Stomach (tissue), 19 donors: ENCODE measurements at places on chromosomes 5 and 9.

GRCh38 chr9:134663753-134664415 is 22.3 kb downstream of the COL5A1 start:
- H3K36me3 ChIP-seq = no peaks in the 10 kb centered on the region
- DNase-seq = no peak
- peaks cover 55% of the 10 kb centered on the region for H3K4me1 ChIP-seq

DNA sequence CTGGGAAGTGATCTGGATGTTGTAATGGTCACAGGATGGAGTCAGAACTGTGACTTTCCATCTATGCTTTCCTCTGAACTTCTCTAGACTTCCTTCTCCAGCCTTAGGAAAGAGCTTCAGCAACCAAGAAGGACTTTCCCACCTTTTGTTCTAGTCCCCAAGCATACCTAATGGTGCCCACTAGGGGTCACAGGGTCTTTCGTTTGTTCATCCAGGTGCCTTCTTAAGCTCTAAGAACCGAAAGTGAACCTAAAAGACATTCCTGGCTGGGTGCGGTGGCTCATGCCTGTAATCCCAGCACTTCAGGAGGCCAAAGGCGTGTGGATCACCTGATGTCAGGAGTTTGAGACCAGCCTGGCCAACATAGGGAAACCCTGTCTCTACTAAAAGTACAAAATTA is 1.8 kb upstream of the WNT8A start:
- DNase-seq = no peak
- no peaks in the 10 kb centered on the region for H3K36me3 ChIP-seq
- no peak overlapping the region for H3K27ac ChIP-seq
- H3K4me3 ChIP-seq = no peak overlapping the region

DNA sequence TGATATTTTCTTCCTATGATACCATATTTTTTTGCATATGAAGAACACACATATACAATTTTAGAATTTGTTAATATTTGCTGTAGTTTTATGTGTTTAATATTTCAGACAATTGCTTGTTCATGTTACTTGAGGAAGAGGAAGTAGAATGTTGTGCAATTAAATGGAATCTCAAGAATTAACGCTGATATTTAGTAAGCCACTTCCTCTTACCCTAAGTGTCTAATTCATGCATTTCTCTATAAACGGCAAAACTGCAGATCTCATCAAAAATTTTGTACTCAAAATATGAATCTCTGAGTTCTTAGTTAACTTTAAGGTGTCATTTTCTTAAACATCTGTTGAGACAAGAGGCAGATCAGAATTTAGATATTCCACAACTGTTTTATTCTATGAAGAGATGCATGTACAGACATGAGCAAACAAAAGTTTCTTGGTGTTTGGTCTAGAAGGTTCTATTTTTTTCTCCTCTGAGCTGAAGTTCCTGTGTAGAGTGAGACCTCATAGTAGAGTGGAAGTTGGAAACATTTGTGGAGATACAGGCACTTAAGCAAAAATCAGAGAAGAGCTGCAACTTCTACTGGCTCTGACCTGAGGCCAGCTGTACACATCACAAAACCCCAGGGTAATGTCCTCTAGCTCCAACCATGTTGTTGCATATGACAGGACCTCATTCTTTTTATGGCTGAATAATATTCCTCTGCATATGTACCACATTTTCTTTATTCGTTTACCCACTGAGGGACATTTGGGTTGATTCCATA is 16.6 kb upstream of the TGFBI start:
- H3K4me3 ChIP-seq = no peak overlapping the region
- no peaks in the 10 kb centered on the region for H3K27me3 ChIP-seq
- H3K4me1 ChIP-seq = peaks cover 22% of the 10 kb centered on the region

- no peak overlapping the region for H3K4me3 ChIP-seq
- no peaks in the 10 kb centered on the region for H3K36me3 ChIP-seq
- no peak overlapping the region for H3K27ac ChIP-seq
- H3K4me1 ChIP-seq = no peaks in the 10 kb centered on the region
- DNase-seq = no peak
Observed at GRCh38 chr5:146683861-146684260, 167.9 kb upstream of the GPR151 start.

DNA sequence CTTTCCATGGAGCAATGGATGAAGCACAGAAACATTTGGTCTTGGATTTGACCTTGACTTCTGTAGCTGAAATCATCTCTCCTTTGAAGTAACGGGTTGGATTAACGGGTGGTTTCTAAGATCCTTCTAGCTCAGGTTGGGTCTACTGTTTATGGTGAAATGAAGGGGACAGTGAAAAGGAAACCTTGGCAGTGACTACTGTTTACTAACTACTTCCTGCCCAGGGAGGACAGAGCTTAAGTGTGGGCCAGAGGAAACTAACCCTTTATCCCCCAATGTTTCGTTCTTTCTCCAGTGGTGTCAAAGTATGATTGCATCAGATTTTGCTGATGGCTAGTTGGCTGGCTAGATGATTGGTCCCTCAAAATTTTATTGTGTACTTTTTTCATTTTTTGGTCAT is 22.2 kb downstream of the SKP2 start:
- no peak overlapping the region for H3K4me3 ChIP-seq
- H3K4me1 ChIP-seq = peaks cover 6% of the 10 kb centered on the region
- no peak for DNase-seq
- H3K27me3 ChIP-seq = no peaks in the 10 kb centered on the region
- peaks cover 11% of the 10 kb centered on the region for H3K36me3 ChIP-seq
